ENCODE measurements at places on chromosomes 16 and 17.
A peak's percentile ranks its signal among the peaks of the same experiment; 100 is the strongest.

DNA sequence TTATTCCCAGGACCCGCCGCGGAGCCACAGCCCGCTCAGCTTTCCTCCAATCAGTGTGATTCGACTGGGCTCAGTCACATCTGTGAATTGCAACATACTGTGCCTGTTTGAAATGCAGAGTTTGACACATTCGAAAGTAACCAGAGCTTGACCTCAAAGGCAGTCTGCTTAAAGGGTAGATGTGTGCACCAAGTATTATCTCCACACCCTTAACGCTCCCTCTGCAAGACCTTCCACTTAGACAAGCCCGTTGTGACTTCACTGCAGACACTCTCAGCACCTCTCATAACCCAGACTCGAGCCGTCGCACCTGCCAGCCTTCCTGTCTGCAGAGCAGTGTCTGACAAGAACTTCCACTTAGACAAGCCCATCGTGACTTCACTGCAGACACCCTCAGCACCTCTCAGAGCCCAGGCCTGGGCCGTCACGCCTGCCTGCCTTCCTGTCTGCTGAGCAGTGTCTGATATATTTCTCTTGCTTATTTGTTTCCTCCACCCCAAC, 3.7 kb downstream of the KLHDC4 start:
- DNase-seq = no peak

DNA sequence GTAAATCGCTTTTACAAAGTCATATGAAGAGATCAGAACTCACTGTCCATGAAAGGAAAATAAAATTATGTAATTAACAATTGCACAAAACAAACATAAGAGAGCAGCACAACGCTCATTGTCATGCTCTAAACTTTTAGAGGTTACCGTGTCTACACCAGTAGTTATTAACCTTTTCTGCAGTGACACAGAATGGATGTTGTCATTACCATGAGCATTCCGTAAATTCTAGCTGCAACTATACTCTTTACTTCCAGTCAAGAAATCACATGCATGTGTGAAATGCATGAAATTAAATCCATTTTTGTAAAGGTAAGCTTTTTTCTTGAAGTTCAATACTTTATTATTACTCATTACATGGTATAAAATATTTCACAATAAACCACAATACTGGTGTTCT, 38.2 kb downstream of the USP32 start:
- no peak for DNase-seq

GRCh38 chr17:37079735-37080134, 131.0 kb downstream of the AATF start:
- DNase-seq = no peak

DNA sequence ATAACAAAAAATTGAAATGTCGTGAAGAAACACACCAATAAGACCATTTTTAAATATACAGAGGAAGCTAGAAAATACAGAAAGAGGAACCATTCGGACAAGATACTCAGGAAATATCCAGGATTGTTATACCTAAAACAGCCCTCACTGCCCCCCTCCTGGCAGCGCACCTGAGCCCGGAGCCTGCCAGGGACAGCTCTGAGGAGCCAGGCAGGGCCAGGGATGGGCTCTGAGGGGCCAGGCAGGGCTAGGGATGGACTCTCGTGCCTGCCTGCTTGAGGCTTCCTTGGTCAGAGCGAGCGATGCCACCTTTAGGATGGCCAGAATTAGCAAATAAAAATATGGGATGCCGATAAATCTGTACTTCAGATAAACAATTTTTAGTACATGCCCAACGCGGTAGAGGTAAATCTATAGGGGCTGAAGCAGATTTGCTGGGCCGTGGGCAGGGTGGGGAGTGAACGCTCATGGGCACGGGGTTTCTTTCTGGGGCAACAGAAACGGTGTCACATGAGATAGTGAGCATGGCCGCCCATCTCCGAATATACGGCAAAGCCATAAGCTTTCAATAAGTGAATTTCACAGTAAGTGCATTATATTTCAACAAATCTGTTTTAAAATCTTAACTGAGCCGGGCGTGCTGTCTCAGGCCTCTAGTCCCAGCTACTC, 18.2 kb upstream of the CSNK1D start:
- no peak for DNase-seq

DNA sequence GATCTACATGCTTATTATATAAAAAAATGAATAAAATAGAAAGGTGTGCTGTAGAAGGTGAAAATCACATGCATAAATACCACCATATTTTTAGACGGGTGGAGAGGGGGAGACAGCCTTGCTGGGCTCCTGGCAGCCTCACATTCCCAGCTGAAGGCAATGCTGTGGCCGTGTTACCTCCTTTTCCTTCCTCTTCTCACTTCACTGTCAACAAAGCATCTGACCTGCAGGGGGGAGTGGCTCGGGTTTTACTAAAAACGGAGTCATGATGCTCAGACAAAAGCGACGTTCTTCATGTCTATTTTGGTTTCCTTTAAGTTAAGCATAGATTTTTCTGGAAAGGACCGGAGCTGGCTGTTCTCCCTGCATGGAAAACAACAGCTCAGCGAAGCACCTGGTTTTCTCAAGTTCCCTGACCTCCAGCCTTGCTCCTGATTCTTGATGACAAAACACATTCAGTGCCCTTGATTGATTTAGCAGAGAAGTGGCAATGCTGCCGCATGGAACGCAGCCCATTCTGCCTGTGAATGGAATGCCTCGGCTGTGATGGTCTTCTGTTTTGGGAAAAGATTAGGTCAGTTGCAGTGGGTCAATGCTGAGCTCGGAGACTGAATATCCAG, 5.5 kb upstream of the RPTOR start:
- DNase-seq = peak; percentile 78

DNA sequence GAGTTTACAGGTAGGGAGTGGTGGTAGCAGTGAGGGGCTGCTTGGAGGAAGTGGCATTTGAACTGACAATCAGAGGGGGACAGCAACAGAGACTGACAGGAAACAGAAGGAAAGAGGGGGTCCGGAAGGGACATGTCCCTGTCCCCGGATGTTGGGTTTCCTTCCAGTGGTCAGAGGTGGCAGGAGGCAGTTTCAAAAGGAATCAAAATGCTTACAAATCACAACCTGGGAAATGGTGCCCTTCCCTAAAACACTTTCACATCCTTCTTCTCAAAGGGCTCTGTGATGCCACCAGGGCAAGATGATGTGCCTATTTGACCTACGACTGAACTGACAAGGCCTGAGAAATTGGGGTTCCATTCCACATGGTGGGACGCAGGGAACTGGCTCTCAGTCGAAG, 19.7 kb downstream of the ADGRG1 start:
- peak; percentile 70 for DNase-seq

DNA sequence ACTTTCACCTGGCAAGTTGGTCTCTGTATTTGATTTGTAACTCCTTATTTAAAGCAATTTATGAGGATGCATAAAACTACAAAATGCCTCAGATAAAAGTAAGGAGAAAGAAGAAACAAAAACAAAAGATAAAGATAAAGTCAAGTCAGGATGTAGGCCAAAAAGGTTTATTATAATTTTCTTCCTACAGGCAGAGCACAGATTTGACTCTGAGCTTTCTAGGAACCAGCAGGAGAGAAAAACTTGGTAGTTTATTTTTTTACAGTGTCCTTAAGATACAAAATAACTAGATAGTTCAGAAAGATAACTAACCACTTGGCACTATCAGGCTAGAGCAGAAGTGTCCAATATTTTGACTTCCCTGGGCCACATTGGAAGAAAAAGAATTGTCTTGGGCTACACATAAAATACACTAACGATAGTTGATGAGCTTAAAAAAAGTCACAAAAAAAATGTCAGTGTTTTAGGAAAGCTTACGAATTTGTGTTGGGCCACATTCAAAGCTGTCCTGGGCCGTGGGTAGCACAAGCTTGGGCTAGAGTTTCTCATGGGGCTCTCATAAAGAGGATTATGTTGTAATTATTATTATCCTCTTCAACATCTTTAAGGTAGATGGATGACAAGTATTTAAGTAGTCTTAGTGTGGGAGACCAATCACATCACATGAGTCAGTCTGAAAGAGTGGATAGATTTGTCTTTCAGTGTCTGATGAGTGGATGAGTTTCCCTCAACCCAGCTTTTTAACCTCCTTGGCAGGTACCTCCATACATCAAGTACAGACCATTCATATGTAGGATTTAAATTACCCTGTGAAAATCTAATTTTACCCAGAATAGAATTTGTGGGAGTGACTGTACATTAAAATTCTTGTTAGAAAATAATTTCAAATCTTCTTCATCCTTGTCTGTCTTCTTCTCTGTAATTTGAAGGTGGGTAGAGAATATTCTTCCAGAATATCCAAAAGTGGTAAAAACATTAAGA, 17.0 kb downstream of the PAFAH1B1 start:
- DNase-seq = no peak

DNA sequence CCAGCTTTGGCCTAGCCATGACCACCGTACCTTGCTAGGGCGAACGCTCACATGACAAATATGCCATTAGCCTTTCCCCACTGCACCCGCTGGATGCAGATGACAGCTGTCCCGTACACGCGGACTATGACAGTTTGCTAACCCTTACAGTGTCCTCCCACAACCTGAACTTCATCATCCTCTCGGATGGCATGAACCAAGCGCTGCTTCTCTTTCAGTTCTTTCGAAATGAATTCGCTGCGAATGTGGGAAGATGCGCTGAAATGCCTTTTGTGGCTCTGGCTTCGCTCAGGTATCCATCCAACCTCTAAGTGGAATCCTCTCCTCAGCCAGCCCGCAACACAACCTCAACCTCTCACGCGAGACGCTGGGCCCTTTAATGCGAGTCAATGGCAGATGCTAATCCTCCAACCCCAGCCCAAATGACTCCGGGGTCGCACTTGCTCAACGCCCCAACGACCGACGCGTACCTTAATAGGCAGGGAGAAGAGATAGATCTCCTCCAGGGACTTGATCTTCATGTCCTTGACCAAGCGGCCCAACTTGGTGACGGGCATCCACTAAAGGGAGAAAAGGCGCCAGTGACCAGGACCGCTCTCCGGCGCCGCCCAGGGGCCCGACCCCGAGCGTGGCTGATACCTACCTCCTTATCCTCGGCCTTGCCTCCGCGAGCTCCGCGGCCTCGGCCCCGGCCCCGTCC, 670 bp downstream of the RPS2 start:
- DNase-seq = peak; percentile 48

DNA sequence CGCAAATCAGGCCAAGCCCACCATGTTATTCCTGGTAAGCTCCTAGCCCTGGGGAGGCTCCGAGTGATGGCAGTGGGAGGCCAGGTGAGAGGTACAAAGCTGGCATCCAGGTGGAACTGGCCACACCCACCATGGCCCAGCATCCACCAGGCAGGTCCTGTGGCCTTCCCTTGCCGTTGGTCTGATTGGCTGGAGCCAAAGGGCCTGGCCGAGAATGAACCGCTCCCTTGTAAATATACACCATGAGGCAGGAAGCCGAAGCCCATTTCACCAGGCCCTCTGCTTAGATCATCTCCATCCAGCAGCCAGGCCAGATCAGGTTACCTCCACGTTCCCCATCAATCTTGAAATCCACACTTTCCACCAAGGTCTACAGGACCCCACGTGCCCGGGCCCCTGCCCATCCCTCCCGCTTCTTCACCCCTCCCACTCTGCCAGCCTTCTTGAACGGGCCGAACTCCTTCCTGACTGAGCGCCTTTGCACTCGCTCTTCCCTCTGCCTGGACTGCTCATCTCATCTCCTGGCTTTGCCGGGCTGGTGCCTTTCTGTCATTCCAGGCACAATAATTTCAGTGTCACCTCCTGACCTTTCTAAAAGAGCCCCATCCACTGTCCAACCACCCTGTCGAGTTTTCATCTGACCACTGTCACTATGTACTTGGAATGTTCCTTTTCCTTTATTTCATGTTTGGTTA, 5.8 kb downstream of the SOCS1 start:
- no peak for DNase-seq

DNA sequence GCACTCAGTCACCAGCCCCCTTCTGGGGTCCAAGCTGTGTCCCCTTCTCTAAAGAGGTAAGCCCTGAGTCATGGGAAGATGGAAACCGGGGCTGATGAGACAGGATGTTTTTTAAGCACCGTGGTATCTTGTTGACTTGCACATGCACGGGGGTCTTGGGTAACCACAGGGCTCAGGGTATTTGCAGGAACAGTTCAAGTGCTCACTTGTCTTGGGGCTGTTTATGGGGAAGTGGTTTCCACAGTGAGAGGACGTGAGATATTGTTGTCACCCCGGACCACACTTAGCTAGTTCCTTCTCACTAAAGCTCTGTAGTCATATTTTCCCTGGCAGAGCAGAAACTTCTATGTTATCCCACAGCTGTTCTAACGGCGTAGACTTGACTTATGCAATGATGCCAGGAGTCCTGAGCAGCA, 7.7 kb downstream of the CCL3L1 start:
- peak; percentile 84 for DNase-seq

- DNase-seq = no peak
Measured at GRCh38 chr17:38705803-38706504, 881 bp downstream of the MLLT6 start.

DNA sequence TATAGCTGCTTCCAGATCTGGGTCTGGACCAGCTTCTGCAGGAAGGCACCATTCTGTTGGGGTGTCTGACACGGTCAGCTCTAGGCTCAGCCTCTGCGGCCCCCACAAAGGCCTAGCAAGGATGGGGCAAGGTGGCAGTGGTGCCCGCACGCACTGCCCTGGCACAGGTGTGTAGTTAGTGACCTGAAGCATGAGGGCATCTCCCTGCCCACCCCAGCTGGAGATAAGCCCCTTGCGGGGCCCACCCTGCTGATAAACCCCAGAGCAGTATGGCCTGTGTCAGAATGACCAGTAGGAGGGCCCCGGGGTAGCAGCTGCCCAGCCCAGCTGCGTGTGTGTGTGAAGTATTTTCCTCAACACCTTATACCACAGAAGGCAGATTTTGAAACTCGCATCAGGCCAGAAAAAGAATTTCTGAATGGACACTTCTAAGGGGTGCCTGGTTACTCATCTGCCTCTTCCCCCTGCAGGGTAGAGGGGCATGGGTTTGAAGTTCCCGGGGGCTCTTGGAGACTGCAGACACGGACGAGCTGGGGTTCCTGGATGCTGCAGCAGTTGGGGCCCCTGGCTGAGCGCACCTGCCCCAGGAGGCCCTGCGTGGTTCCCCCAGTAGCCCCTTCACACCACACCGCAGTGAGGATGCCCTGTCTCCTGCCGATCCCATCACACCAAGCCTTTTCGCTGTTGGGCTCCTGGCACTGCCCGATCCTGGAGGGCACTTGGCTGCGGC, 4.5 kb downstream of the ARHGDIA start:
- DNase-seq = no peak

Measured in common myeloid progenitor, CD34-positive (primary cell).